Omental fat pad (tissue), 4 donors: ENCODE measurements at places on chromosomes 12 and 14.

GRCh38 chr12:77722536-77722935 lies 108.2 kb upstream of the NAV3 start:
- DNase-seq, result no peak

DNA sequence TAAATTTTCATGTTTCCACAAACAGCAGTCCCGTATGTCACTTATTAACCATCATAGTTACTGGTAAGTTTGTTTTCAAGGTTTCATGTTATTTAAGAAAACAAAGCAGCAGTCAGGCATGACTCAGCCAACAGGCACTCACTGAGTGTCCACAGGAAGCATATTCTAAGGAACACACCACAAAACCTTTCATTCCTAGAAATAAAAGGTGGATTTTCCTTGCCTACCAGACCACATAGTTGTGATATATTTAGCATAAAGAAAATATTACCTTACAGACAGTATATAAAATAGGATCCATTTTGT lies 143.3 kb upstream of the AVPR1A start:
- DNase-seq, result no peak

- no peak for DNase-seq
Observed at GRCh38 chr12:47601071-47601470, 104.8 kb downstream of the RPAP3 start.

DNA sequence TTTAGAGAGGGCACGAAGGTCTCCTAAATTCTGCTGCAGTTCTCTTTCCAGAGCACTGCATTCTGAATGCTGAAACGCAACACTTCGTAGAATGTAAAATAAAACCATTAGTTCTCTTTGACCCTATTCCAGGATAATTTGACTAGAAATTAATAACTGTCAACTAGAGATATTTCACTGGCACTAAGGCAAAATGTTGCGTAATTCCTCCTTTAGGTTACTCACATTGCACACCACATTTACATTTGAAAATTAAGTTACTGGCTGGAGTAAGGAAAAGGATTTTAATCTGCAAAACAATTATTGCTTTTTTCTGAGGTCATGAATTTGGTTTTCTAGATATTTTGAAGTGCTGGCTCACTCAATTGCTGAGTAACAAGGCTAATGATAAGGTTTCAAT lies 58.0 kb upstream of the TRHDE start:
- DNase-seq, result no peak

DNA sequence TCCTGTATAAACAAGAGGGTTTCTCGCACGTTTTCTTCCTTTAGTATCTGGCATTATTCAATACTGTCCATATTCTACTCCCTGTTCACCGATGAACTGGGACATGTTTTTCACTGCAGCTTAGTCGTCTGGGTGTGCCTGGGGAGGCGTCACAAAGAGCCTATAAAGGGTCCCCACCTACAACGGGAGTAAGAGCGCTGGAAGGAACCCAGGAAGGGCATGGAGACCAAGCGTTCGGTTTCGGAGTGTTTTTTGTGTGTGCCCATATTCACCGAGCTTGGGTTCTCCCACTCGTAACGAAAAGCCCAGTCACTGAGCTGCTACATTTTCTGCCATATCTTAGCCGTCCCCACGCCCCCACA lies 592 bp upstream of the USP15 start:
- DNase-seq, result no peak

DNA sequence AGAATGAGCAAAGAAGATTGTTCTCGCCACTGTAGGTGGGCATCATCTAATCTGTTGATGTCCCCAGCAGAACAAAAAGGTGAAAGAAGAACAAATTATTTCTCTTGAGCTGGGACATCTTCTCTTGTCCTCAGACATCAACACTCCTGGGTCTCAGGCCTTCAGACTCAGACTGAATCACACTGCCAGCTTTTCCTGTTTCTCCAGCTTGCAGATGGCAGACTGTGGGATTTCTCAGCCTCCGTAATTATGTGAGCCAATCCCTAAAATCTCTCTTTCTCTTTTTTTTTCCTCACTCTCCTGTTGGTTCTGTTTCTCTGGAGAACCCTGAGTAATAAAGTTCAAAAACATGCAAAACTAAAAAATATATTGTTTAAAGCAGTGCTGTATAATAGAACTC lies 3.7 kb upstream of the TMPRSS12 start:
- DNase-seq, result no peak

- no peak for DNase-seq
Observed at GRCh38 chr14:105093038-105093430, 27.8 kb upstream of the GPR132 start.

GRCh38 chr14:99511421-99512109 lies 30.4 kb downstream of the CCNK start:
- no peak for DNase-seq

DNA sequence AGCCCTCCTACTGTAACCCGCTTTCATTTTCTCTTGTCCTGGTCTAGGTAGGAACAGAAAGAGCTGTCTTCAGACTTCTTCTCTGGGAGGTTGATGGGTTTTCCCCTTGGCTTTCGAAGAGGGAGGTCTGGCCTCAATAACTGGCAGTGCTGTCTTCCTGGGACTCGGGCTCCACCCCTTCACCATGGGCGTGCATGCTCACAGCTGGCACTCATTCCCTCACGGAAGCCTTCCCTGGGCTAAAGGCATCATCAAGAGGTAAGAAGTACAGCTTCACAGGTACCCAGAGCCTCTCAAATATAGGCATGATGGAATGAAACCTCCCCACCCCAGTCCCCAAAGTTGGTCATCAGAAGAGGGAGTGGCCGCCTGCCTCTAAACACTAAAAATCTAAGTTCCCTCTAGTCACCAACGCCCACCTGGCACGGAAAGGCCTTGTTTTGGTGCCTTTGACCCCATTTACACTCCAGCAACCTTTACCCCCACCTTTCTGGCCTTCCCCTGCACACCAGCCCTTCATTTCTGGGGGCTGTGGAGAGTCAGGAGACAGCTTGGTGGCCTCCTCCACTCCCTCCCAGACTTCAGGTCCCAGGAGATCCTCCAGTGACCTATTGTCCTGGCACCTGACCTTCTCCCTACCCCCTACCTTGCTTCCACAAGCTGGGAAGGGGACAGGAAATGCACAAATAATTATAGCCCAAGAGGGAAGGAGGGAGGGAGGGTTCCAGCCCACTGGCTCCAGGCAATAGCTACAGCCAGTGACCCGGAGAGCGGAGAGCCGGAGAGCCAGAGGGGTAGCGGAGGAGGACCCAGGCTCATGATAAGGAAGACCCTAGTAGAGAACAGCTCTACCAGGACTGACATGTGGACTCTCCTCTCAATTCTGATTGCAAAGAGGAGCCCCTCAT lies 2.8 kb downstream of the RAPGEF3 start:
- no peak for DNase-seq

DNA sequence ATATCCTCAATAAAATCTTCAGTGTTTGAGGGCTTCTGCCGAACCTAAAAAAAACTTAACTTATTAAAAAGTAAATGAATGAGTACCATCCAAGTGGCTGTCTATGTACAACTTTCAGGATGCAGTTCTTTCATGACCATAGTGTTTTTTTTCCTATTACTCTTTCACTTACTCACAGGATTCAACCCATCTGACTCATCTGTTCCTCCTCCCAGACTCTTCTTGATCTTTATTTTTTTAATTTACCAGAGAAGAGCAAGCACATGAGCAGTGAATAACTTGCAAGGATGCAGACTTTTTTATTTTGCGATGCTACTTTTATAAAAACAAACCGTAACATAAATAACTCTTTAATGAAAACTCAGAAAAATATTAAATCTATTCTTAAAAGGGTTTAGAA lies 24.5 kb downstream of the RECQL start:
- DNase-seq, result no peak

- no peak for DNase-seq
Observed at GRCh38 chr12:20028033-20028432, 340.3 kb upstream of the PDE3A start.

GRCh38 chr12:18101043-18101442 lies 11.1 kb upstream of the RERGL start:
- DNase-seq, result no peak

- no peak for DNase-seq
Observed at GRCh38 chr12:116426391-116427136, 132.6 kb upstream of the MAP1LC3B2 start.

DNA sequence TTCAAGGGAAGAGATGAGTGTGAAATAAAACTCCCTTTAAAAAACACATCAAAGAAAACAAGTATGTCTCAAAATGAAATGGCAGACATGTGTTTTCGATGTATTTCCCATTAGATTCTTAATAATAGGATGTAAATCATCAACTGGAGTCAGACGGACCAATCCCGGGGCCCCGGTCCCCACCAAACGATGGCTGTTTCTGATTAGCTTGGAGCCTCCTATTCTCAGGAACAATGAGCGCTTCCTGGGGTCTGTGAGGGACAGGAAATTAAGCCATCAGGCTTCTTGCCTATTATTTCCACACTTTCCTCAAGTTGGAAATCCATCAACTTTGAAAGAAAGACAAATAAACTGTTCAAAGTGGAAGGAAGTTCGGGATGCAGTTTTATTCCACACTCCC lies 179.4 kb downstream of the EFCAB11 start:
- no peak for DNase-seq

GRCh38 chr12:109202770-109203169 lies 86.4 kb downstream of the ACACB start:
- no peak for DNase-seq

DNA sequence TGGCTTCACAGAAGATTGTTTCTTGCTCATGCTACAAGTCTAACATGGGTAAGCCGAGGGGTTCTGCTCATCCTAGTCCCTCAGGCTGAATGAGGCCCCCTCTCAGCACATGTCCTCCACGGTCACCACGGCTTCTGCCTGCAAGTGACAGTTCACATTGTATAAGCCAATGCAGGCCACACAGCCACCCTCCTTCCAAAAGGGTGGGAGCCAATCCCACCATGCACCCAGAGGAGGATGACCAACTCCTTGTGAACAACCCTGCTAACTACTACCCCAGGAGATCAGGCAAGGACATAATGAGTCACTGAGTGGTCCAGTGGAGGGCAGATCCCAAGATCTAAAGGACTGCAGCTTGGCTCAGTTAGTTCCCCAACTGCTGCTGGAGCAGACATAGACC lies 6.1 kb downstream of the SPRING1 start:
- DNase-seq, result no peak

- DNase-seq, result no peak
Observed at GRCh38 chr12:119258149-119258548, 76.4 kb upstream of the CCDC60 start.

GRCh38 chr12:92543359-92543758 lies 159.4 kb upstream of the PLEKHG7 start:
- no peak for DNase-seq

- no peak for DNase-seq
Observed at GRCh38 chr14:71541271-71541670, 391.0 kb upstream of the RGS6 start.

GRCh38 chr14:23672200-23672599 lies 36.0 kb downstream of the DHRS2 start:
- DNase-seq, result no peak

GRCh38 chr14:22002860-22003284 lies 329.3 kb upstream of the OR4E1 start:
- no peak for DNase-seq

- DNase-seq, result no peak
Observed at GRCh38 chr14:70830998-70831781, 21.9 kb upstream of the MAP3K9 start.

DNA sequence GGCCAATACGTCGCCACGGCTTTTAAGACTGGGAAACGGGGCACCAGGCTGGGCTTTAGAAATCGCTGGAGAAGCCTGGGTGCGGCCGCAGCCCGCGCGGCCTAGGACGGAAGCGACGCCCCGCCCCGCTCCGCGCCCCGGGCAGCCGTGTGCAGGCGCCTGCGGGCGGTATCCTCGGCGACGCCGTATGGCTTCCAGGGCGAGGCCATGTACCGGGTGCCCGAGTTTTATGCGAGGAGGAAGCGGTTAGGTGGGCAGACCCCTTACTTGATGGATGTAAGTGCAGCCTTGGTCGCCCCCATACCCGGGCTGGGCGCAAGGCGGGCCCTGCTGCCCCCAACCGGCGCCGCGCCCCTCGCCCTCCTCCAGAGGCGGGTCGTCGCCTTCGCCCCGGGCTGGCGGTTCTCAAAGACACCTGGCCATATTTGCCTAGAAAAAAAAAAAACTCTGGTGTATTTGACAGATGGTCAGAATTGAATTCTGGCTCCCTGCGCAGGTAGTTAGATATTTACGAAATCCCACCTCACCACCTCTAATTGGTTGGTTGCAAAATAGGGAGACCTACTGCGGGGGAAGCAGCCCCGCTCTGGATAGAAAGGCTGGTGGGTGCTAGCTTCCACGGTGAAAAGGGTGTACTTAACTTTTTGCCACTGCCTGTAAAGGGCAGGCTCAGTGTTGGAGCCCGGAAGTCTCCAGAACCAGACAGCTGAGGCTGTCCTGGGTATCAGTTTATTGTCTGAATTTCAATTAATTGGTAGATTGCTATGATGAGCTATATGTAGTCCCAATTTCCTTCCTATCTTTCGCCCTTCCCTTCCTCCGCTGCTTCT lies at the start of gene PPP1R36:
PPP1R36 (plus strand) TSS at position 171 of the 830 bp plus-strand sequence; CDS start at position 208, 37 bp downstream.
- no peak for DNase-seq

- no peak for DNase-seq
Observed at GRCh38 chr12:106907846-106908245, 47.9 kb upstream of the TMEM263 start.

- DNase-seq, result no peak
Observed at GRCh38 chr12:97474161-97474560, 11.6 kb downstream of the RMST start.

GRCh38 chr12:125090437-125090836 lies 25.2 kb downstream of the AACS start:
- DNase-seq, result no peak

- no peak for DNase-seq
Observed at GRCh38 chr12:8033153-8034044, 883 bp downstream of the FOXJ2 start.

- no peak for DNase-seq
Observed at GRCh38 chr12:79828924-79829323, 106.0 kb downstream of the PPP1R12A start.

- DNase-seq, result no peak
Observed at GRCh38 chr14:23056956-23057756, at the start of gene CDH24. Gene CDH24 (minus strand): TSS chr14:23057520. CDS start chr14:23055733, 1,787 bp downstream.

DNA sequence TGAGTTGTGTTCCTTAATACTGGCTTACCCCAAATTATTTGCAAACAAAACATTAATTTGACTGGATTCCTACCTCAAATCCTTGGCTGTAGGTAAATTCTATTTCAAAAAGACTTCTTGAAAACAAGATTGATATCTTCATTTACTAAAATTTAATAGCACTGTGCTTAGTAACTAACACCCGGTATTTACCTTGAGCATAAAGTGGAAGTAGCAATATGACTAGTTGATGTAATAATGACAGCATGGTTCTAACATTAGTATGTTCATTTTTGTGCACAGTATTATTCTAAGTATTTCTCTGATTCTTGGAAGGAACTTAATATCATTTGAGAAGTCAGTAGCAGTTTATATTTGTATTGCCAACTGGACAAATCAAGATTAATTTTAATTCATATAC lies 96.8 kb downstream of the PPHLN1 start:
- DNase-seq, result no peak
